ENCODE measurements at places on chromosomes 1 and 21.
A peak's percentile ranks its signal among the peaks of the same experiment; 100 is the strongest.

- DNase-seq = no peak
Measured at GRCh38 chr21:29072873-29073221, 601 bp downstream of the CCT8 start.

GRCh38 chr1:155485222-155485621, 77.4 kb downstream of the ASH1L start:
- DNase-seq = no peak

DNA sequence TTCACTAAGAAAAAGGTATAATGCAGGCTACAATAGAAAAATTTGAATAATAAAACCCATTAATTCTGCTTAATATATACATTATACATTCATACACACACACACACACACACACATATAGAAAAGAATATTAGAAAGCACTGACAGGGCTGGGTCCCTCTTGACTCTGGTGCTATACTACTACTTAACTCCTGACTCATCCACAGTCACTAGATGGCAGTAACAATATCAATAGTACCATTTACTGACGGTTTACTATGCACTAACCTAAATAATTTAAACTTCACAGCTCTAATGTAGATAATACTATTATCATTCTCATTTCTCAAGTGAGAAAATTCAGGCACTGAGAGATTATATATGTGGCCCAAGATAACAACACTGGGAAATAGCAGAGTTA, 87.5 kb downstream of the COP1 start:
- DNase-seq = no peak

GRCh38 chr1:30881319-30882181, 27.0 kb downstream of the SDC3 start:
- no peak for DNase-seq

DNA sequence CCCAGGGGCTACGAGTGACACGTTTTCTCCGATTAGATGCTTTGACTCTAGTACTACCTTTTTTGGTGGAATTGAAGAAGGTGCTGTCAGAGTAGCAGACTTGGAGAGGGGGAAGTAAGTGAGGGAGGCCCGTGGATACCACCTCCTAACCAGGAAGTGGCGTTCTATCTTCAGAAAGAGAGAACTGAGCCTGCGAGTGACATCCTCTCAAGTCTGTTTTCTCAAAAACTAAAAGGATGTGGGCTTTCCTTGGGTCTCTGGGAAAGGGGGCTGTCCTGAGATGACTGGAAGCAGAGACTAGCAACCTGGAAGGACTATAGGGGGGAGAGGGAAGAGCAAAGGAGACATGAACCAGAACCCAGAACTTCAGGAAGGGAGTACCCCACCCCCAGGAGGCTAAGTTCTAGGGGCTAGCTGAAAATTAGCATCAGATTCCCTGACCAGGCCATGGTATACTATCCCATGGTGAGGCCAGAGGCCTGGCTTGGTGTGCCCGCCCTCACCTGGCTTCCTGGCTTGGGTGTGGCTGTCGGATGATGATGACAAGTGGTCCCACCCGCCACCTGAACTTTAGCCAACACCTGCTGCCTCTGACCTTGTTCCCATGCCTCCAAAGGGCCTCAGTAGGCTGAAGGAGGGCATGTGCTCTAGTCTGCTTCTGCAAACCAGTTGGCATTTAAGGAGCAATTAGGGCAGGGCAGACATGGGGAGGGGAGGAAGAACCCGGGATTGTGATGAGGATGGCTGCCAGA, 49.1 kb downstream of the ATP2B4 start:
- no peak for DNase-seq

DNA sequence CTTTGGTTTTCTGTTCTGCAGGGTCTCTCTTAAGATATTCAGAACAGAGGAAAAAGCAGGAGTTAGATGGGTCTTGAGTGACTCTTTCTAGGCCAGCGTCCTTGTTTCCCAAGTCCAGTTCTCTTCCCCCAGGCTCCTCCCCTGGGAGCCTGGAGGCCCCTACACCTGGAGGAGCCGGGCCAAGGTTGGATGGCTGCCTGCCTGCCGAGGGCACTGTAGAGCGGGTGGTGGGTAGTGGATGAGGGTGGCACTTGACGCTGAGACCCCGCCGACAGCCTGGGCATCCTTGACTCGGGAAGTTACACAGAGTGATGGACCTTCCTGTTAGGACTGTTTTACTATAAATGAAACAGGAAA, 17.4 kb upstream of the KANK4 start:
- DNase-seq = no peak

- peak; percentile 9 for DNase-seq
Measured at GRCh38 chr21:26115899-26116298, 54.7 kb downstream of the APP start.

DNA sequence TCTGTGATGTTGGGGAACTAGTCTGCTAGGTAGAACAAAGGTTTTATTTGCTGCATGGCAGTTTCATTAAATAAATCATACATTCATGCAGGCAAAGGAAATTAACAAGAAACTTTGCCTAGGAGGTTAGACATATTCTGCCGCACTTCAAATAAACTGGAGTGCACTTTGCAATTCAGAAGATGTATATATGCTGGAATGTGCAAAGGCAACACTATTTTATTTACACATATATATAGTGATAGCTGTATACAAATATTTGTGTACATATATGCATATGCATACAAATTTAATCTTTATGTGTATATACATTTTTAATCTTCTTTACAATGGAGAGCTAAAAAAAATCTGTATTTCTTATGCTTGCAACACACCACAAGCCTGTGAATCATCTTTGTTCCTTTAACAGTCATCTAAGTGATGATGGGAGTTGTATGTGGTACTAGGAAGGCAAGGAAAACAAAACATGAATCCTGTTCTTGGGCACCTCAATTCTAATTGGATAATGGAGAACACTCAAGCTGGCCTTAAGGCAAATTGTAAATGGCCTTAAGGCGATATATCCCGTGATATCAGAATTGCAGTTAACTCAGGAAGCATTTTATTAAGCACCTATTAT, 605.8 kb upstream of the CAMK1G start:
- DNase-seq = no peak

- no peak for DNase-seq
Measured at GRCh38 chr1:11505591-11506538, 26.9 kb downstream of the DISP3 start.

- DNase-seq = no peak
Measured at GRCh38 chr1:27878787-27879335, 6.5 kb downstream of the THEMIS2 start.

DNA sequence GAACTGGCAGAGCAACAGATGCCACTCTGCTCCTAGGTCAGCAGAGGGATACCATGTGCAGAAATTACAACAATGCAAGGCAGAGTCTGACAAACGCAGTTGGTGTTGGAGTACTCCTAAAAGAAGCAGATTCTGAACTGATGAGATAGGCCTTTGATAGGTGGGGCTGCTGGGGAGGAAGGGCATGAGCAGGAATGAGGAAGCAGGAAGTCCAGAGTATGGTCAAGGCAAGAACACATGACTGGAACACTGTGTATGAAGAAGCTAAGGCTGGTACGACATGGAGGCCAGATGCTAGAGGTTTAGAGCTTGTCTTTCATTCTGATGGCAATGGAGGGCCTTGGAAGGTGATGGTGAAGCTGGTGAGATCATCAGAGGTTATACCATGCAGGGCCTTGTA, 11.5 kb upstream of the THRAP3 start:
- DNase-seq = no peak

DNA sequence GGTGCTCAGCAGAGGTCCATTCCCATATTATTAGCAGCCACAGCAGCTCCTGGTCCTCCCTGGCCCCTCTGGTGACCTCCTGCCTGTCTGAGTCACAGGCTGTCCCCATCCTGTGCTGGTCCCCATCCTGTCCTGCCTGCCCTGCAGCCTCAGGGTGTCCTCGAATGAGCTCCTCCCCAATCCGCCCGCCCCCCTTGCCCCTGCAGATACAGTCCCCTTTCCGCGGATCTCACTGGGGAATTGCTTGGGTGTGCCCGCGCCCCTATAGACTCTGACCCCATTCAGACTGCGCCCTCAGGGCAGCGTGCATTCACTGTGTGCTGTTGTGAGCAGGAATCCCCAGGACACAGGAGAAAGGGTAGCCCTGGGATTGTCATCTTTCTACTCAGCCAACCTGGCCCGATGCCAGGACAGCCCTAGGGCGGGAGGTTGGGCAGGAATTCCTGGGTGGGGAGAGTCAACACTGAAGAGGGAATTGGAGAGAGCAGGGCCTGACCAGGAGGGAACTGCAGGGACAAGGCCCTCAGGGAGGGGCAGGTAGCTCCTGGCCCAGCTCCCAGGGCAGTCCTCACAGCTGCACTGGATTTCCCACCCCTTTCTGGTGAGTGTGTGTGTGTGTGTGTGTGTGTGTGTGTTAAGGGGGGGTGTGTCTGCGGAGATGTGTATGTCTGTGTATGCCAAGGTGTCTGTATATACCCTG, 1.1 kb upstream of the GUCA2A start:
- DNase-seq = no peak

GRCh38 chr1:59738591-59739015, 76.1 kb upstream of the HOOK1 start:
- no peak for DNase-seq

- DNase-seq = no peak
Measured at GRCh38 chr1:234536741-234537140, 57.8 kb upstream of the TARBP1 start.

DNA sequence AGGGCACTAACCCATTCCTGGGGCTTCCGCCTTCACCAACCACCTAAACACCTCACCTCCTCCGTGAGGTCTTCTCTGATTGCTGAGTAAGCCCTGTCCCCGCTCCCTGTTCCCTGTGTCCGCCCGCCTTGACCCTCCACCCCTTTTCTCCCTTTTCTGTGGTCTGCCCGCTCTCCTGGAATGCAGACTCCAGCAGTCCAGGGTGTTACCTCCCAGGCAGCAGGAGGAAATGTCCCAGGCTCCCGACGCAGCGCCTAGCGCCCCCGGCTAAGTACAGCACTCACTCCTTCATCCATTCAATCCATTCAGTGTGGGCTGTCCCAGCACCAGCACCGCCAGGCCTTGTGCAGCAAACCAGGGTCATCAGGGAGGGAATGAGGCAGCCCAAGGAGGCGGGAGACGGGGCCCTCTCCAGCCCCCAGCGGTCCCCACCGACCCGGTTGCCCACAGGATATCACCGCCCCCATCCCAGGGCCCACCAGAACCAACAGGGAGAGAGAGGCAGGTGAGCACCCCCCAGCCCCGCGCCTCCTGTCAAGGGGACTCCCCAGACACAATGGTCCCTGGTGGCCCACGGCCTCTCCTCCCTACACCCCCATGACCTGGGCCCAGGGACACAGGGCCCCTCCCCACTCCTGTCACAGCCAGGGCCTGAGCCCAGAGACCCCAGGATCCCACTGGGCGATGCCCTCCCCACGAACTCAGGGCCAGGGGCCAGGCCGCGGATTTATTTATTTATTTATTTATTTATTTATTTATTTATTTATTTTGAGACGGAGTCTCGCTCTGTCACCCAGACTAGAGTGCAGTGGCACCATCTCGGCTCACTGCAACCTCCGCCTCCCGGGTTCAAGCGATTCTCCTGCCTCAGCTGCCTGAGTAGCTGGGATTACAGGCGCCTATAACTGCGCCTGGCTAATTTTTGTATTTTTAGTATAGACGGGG, 10.2 kb downstream of the TNFRSF14 start:
- DNase-seq = no peak

DNA sequence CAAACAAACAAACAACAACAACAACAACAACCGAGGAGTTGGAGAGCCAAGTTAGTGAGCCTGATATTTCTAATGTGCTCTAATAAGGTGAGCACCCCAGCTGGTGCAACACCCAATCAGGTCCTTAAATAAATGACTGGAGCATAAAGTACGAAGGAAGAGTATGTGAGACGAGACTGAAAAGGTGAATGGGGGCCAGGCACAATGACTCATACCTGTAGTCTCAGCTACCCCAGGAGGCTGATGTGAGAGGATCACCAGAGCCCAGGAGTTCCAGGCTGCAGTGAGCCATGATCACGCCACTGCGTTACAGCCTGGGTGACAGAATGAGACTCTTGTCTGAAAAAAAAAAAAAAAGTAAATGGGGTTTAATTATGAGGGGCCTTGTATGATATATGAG, 152.0 kb upstream of the ZRANB2 start:
- DNase-seq = no peak

Data from forelimb muscle (tissue), 1 donor.